NCI-H1417 treated with DMSO at 0.1 percent for 48 hours (cell line): ENCODE measurements at places on chromosomes 5 and 9.
A peak's percentile ranks its signal among the peaks of the same experiment; 100 is the strongest.

DNA sequence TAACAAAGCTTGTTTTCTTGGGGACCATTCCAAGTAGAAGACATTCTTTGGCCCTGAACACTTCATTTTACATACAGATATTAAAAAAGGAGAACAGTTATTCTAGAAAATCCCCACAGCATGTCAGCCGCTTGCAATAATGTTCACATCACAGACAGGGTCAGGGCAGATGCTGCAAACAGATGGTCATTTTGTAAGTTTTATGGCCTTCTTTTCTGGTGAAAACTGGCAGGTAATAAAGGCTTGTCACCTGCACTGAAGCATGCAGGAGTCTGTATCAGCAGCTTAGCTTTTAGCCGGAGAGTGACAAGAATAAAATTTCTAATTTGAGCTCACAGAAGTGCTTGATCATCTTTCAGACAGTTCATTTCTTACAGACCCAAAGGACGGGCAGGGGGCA lies 220.9 kb upstream of the DAP start:
- DNase-seq: no peak

- DNase-seq: no peak
These were observed 55.0 kb upstream of the MARCHF11 start for GRCh38 chr5:16234598-16234997.

DNA sequence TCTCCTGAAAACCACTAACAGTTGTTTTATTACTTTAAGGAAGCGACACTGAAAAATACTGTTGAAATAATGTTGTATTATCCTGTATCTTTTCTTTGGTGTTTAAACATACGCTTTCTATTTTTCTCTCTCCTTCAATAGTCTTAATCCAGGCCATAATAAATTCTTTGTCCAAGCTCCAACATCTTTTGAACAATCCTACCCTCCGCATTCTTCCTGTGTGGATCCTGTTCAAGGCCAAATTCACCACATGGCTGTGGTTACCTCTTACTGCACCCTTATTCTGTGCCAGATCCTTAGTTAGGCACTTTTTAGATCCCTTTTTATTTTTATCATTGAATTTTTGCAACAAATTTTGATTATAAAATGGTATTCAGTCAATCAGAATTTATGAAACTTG lies 1691.5 kb downstream of the MAT2B start:
- DNase-seq: no peak

GRCh38 chr5:109329333-109330237 lies 80.2 kb downstream of the PJA2 start:
- no peak for DNase-seq

DNA sequence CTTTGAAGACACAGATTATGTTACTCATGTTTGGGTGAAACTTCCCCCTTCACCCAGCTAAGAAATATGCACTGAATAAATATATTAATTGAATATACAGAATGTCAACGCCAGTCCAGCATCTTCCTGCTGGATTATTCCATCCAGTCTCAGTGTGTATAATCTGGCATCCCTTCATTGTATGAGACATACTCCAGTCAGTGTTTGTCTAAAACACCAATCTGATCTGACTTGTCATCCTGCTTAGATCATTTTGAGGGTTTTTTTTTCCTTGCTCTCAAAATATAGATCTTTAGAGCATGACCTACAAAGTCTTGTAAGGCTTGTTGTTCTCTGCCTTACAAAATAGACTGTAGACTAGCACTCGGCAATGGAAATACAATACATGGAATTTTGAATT lies 195.1 kb downstream of the SMARCA2 start:
- no peak for DNase-seq

DNA sequence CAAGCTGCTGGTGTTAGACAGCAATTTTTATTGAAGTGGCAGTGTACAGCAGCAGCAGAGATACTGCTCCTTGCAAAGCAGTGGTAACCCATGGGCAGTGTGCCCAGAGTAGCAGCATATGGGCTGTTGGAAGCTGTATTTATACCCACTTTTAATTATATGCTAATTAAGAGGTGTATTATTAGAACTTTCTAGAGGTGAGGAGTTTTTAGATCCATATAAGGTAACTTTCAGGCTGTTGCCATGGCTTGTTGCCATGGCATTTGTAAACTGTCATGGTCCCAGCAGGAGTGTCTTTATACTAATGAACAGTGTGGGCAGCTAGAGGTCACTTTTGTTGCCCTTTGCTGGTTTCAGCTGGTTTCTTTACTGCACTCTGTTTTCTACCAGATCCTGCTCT lies 3.7 kb upstream of the PJA2 start:
- DNase-seq: peak; percentile 8

- DNase-seq: peak; percentile 18
These were observed 16.7 kb upstream of the KIF27 start for GRCh38 chr9:83937861-83938455.

DNA sequence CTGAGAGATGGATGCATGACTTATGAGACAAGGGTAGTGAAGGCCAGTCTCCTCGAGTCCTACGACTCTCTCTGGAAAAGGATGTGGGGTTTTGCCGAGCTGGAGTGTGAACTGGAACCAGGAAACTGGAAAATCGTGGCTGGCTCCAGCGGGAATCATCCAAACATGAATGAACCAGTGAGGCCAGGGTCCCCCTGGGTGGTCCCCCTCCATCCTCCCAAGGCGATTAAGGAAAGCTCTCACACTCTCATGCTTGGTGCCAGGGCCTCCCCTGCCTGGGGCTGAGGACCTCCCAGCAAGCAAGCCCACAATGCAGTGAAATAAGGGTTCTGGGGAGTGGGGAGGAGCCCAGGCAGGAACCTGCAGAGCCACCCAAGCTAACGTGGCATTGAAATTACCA lies 9.6 kb upstream of the AMBP start:
- no peak for DNase-seq

DNA sequence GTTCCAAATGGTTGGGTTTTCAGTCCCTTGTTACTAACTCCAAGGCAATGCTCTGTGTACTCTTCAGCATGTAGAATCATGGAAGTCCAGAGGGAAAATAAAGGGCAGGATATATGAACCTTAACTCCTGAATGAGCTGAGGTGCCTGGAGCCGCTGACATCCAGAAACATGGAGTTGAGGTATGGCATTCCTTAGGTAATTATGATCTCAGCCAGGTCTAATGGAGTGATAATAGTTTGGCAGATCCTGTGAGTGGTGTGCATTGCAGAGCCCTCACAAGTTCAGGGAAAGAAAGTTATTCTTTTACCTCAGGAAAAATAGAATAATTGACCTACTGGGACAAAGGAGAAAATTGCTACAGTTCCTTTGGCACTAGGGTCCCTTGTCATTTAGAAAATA lies 369.1 kb downstream of the ZNF608 start:
- DNase-seq: no peak

DNA sequence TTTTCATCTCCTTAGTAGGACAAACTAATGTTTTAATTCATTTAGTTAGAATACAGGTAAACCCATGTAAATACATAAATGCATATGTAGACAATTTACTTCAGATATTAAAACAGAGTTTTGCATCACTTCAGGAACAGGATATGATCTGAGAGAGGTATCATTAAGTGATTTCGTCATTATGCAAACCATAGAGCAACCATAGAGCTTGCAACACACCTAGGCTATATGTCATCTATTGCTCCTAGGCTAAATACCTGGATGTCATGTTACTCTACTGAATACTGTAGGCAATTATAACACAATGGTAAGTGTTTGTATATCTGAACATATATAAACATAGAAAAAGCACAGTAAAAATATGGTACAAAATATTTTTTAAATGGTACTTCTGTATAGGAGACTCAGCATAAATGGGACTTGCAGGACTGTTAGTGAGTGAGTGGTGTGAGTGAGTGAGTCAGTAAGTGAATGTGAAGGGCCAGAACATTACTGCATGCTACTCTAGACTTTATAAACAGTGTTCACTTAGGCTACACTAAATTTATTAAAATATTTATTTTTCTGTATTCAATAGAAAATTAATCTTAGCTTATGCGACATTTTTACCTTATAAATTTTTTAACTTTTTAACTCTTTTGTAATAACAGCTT lies 1377.5 kb upstream of the CDH9 start:
- DNase-seq: no peak

DNA sequence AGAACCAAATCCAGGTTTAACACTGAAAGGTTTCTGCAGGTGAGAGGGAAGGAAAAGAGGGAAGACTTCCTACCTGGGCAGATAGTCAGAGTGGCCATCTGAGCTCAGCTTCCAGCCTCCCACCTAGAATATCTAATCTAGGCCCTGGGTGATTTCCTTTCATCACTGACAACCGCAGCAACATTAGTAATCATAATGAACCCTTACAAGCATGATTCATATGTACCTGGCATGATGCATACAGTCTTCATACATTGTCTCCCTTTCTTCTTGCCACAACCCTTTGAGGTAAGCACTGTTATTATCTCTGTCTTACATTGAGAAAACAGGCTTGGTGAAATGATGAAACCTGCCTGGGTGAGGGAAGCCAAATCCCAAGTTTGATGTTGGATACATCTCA lies 13.5 kb downstream of the AFAP1L1 start:
- no peak for DNase-seq

DNA sequence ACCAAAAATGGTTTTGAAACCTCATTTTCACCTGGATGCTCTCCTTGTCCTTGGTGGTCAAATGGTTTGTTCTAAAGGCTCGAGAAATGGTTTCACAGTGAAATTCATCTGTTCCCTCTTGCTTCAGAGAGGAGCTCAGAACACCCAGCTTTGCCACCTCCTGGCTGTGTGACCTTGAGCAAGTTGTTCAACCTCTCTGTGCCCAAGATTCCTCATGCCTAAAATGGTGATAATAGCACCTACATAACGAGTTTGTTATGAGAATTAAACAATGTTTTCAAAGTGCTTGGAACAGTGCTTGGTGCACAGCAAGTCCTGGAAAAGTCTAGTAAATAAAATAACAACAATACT lies 6.5 kb upstream of the GADD45G start:
- no peak for DNase-seq

DNA sequence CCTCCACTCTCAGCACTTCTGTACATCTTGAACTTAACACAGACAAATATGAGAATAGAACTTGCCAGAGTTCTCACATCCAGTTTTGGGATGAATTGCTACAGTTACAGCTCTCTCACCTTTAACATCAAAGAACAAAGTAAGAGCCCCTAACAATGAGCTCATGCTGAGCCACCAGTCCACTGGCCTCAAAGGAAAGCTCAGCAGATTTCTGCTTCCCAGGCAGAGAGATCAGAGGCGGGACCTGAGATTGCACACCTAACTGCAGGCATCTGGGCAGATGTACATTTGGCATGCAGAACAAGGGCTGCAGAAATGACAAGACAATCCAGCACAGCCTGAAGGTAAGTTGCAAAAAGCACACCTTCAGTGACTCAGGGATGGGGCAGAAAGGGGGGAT lies 300.9 kb downstream of the MRPS30 start:
- no peak for DNase-seq

DNA sequence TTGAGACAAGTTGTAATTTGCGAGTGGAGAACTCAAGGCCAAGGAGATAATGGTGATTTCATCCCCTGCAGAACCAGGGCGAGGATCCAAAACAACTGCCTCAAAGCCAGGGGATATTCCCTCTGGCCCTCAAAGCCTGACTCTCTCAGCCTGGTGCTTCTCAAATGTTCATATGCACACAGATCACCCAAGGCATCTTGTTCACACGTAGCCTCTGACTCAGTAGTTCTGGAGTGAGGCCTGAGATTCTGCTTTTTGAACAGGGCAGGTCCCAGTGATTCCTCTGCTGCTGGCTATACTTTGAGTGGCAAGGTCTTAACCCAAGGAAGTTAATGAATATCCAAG lies 30.2 kb upstream of the WWC1 start:
- no peak for DNase-seq

DNA sequence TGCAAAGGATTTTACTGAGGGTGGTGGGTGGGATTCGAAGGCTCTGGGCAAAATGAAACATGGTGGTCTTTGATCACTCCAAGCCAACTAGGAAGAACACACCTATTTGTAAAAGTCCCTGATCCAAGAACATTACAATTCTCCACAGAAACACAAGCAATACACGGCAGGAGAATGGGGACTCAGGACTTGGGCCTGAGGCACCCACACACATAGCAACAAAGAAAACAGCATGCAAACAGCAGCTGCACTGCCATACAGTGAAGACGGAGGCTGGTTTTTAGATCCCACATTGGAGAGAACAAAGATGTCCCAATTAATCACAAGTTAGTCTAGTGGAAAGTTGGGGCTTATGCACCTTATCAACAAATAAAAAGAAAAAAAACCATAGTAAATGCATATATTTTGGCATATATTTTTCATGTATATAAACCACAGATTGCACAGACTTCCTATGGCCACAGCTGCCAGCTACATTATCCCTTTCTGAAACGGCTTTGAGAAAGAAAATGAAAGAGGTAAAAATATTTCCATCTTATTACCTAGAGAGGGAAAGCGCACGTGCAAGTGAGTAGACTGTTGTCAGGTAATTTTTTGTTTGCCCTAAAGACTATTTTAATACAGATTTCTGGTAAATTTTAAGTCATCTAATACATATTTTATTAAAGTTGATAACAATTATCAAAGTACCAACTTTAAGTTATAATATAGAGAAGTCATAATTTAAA lies 410.9 kb downstream of the BNC2 start:
- no peak for DNase-seq

- no peak for DNase-seq
These were observed 383.1 kb upstream of the KLF4 start for GRCh38 chr9:107872457-107873192.

DNA sequence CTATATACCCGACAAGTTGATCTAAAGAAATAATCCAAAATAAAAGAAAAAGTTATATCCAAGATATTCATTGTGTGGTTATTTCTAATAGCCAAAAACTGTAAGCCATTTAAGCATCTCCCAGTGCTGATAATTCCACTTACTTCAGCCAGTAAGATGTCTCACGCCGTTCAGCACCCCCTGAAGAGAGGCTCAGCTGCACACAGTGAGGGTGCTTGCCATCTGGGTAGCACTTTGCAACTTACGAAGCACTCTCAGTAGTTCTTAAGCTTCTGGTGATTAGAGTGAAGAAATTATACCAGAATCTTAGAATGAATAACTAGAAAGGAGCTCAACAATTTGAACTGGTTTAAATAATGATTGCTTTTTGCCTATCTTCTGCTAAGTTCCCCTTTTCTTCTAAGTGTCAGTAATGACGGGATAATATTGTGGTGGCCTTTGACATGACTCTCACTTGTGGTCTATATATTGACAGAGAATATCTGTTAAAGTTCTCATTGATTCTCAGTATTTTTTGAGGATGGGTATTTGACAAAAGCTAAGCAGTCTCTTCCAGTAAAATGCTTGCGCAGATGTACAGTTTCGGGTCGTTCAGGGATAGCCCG lies 26.2 kb upstream of the LTC4S start:
- DNase-seq: no peak

DNA sequence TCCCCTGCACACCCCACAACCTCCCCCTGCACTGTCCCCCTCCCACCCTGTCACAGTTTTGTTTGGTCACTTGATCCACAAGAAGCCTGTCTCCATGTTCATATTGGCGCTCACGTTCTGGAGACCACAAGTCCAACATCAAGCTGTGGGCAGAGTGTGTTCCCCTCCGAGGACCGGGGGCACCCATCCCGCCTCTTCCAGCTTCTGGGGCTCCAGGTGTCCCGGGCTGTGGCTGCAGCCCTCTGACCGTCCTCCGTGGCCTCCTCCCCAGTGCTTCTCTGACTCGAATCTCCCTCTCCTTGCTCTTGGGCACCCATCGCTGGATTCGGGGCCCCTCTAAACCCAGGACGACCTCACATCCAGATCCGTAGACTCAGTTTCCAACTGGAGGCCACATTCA lies 49.2 kb downstream of the PLEKHG4B start:
- no peak for DNase-seq
